ENCODE measurements at places on chromosomes 6 and 20.

DNA sequence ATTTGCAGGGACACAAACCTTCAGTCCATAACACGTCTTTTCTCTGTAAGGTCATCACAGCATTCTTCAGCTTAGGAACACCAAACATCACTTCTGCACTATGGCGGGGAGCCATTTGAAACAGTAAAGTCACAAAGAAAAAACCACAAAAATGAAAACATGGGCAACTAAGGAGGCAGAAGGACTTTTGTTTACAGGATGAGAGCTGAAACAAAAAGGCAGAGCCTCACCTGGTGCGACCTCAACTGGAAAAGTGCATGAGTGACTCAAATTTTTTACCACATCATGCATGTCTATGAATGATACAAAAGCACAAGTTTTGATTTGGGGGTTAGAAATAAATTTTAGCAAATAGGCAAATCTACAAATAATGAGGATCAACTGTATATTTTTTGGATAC is 68.2 kb upstream of the TNFAIP3 start:
- no peak for DNase-seq

DNA sequence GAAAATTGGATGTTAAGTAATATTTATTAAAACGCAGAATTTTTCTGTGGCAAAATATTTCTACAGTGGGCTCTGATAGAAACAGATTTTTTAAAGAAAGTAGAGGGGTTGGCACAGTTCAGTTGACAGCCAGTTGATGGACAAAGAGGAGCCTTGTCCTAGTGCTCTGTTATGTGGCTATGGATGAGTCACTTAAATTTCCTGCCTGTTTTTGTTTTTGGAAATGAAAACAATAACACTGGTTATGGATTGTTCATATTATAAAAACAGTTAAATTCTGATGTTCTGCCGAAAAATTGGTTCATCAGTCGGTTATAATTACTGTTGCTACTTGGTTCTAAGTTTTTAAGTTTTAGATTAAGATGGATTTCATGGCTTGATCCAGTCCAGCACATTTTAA is 42.8 kb downstream of the MYO6 start:
- DNase-seq: no peak

DNA sequence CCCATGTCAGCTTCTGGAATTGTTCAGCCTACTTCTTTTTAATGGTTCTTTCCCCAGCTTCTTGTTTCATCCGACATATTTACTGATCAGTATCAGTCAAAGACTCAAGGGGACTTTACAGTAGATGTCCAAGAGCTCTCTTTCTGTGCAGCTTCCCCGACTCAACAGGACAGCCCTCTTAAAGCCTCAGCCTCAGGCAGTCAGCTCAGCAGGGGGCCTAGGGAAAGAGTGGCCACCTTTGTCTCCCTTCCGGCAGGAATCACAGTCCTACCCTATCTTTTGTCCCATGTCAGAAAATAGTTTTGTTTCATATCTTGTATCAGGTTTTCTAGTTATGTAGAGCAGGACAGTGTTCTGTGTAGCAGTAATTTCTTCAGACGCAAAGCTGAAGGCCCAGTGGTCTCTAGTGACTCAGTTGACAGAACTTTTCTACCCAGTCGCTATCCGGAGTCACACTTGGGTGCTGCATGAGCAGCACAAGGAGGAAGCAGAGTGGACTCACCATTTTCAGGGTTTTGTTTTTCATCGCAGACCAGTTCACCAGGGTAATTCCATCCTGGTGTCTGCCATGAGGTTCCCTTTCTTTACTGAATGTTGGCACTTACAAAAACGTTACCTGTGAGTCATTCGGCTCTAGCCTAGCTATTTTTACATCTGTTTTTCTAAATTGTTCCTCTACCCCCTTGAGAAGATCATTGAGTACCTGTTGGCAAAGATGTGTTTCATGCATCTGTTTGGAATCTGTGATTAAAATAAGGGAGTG is 47.7 kb downstream of the SPATA2 start:
- DNase-seq: no peak

DNA sequence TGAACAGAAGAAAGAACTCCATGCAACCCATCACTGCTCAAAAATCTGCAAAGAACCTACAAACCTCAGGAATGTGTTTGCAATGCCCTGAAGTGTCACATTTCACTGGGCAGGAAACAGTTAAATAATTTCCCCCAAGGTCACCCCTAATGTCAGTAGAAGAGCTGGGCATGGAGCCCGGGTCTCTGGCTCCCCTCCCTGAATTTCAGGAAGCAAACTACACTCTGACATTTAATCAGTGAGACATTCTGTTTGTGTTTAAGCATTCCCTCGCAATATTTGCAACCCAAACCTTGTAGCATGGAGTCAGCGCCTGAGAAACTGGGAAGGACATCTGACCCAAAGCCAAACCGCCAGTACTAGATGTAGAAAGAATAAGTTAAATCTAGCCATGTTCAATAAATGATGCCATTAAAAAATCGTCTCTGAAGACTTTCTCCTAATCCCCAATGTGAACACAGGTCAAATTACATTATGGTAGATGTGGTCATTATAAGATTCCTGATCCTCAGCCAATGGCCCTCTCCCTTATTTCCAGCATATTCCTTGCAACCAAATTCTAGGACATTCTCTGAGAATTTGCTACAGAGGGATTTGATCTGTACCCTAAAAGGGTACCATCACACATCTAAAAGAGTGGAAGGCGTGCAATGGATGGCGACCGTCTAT is 91.2 kb upstream of the ADTRP start:
- DNase-seq: no peak

- DNase-seq: no peak
Observed at GRCh38 chr20:20167698-20168097, 115.4 kb downstream of the CFAP61 start.

DNA sequence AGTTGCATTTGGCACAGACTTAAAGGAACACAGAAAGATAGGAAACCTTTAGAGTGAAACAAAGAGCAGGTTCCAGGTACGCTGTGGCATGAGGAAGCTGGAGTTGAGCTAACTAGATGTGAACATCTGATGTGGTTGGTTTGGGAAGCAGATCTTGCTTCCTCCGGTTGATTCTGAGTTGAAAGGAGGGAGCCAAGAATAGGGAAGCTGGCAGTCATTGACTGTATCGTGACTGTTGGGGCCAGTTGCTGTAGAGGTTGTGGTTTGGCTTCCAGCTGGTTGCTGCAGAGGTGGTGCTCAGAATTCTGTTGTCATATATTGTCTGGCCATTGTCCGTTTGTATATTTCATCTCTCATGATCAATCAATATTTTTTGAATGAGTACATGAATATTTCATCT is 325.9 kb downstream of the PLCB1 start:
- no peak for DNase-seq

DNA sequence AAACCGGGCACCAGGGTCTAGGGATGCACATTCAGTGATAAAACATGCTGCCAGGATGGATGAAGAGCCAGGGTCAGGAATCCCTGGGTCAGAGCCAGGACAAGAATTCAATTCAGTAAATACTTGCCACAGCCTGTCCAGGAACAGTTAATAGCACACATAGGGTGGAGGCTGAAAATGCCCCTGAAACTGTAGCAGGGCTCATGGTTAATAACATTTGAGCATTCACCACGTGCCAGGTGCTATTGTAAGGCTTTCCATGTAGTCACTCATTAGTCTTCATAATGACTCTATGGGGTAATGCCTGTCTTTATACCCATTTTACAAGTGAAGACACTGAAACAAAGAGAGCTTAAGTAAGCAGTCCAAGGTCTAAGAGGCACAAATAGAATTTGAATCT is 296.3 kb downstream of the LRFN2 start:
- DNase-seq: no peak

DNA sequence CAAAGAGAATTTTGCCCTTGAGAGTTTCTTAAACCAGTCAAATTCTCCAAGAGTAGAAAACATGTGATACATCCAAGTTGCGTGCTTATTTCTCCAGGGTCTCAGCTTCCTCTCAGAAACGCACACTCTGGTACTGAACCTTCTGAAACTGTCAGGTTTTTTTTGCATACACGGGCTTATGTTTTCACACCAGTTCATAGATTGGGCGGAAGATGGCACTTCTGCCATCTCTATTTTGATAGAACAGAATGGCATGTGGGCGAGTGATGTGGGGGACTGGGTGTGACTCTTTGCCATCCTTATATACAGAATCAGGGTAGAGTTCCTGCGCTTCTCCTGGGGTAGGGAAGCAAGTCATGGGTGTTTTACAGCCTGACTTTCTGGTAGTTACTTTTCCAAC is 56.4 kb downstream of the ADTRP start:
- no peak for DNase-seq

DNA sequence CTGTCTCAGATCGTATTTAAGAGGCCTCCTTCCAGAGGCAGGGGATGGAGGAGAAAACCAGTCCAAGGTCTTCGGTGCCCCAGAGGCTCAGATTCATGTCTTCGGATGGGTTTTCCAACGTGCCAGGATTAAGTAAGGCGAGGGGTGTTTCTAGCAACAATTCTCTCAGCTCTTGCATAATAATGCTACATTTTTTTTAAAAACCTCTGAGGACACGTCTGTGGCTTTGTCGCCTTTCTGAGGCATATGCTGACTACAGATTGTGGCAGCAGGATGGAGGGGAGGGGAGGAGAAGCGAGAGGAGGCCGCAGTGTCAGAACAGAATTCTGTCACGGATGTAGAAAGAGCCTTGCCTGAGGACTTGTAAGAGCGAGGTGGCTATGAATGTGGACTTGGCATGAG is 17.7 kb upstream of the CCDC167 start:
- peak; percentile 74 for DNase-seq

DNA sequence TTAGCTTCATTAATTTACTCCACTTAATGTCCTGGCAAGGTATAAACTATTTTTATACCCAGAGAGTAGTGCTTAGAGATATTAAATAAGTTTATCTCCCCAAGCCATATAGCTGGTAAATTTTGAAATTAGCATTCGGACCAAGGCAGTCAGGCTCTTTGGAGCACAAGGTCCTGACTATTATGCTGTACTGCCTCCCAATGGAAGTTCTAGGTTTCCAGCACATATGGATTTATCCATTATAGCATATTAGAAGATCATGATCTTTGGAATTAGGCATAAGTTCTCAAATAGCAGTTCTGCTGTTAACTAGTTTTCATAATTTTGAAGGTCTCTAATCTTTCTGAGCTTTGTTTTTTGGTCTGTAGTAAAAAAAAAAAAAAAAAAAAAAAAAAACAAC is 835.3 kb upstream of the EPHA7 start:
- DNase-seq: no peak

DNA sequence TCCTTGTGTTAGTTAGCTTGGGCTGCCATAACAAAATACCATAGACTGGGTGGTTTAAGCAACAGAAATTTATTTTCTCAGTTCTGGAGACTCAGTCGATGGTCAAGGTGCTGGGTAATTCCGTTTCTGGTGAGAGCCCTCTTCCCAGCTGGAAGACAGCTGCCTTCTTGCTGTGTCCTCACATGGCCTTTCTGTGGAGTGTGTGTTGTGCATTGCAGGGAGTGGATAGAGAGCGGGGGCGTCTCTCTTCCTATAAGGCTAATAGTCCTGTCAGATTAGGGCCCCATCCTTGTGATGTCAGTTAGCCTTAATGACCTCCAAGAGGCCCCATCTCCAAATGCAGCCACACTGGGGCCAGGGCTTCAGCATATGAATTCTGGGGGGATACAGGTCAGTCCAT is 19.2 kb downstream of the CHMP4B start:
- DNase-seq: no peak

DNA sequence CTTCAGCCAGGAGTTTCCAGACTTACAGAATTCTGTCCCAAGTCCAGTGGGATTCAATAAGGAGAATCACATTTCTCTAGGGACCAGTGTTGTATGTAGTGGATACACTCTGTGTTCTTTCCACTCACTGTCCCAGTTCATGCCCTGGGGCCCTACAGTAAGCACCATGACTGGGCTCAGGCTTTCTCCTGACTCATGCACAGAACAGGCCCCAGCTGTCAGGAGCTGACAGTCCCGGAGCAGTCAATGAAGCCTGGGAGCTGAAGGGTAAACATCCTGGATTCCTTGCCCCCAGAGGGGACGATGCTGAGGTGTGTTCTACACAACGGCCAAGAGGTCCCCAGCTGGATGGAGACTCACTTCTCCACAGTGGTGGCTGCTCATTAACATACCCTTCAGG is 40.2 kb upstream of the LRFN2 start:
- no peak for DNase-seq

GRCh38 chr20:50477239-50477872 is 32.8 kb upstream of the PTPN1 start:
- no peak for DNase-seq

DNA sequence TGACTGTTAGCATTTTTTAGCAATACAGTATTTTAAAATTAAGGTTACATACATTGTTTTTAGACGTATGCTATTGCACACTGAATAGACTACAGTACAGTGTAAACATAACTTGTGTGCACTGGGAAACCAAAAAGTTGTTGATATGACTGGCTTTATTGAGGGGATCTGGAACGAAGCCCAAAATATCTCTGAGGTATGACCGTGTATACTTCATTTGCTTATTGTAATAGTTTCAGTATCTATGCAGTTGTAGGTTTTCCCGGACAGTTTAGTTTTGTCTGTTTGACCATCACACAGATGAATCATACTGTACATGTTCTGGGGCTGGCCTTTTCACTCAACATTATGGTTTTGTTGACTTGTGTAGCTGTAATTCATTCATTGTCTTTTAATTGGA is 6.9 kb upstream of the ZBTB12 start:
- no peak for DNase-seq
